ENCODE measurements at places on chromosomes 13 and 19.

GRCh38 chr13:41137241-41137640, 4.6 kb upstream of the KBTBD6 start:
- no peak for DNase-seq

- no peak for DNase-seq
These were observed 13.1 kb downstream of the ITM2B start for GRCh38 chr13:48246102-48246501.

GRCh38 chr19:5125797-5126497, 157.0 kb downstream of the KDM4B start:
- DNase-seq, result no peak

DNA sequence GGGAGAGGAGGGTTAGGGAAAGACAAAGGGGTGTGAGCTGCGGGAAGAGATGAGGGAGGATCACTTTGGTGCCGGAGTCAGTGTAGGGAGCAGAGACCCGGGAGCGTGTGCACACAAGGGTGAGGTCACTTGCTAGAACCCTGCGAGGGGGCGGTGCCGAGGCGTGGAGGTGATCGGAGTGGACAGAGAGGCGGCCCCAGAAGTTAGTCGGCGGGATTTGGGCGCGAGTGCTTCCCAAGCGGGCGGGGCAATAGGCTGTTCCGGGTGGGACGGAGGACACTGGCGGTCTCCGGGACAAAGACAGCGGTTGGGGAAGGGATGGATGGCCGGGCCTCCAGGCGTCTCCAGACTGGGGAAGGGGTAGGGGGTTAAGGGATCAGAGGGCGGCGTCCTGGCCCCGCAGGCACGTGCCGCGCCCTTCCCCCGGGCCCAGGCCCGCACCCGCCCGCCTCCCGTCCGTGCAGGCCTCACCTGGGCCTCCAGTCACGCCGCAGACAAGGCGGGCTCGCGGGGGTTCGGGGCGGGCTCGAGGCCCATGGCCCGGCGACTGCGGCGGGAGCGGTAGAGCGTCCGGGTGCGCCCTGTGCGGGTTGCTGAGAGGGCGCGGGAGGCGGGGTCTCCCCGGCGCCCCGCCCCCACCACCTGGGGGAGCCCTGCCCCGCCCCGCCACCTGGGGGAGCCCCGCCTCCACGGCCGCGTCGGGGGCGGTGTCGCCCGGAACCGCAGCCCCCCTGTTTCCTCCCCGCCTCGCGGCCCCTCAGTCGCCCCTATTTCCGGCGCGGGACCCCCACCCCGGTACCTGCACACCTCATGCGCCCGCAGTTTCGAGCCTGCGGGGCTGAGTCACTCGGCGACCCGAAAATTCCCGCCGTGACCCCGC, at the start of gene LPAR2:
LPAR2 (minus strand) TSS at position 600 of the 880 bp plus-strand sequence. CDS start 945 bp downstream, outside the sequence.
- DNase-seq, result peak; percentile 80

- no peak for DNase-seq
These were observed 53.0 kb downstream of the EDNRB start for GRCh38 chr13:77865622-77866021.

GRCh38 chr13:105665284-105665683, 870.2 kb downstream of the EFNB2 start:
- DNase-seq, result no peak

- DNase-seq, result no peak
These were observed 14.2 kb downstream of the CRTC1 start for GRCh38 chr19:18697680-18698079.

DNA sequence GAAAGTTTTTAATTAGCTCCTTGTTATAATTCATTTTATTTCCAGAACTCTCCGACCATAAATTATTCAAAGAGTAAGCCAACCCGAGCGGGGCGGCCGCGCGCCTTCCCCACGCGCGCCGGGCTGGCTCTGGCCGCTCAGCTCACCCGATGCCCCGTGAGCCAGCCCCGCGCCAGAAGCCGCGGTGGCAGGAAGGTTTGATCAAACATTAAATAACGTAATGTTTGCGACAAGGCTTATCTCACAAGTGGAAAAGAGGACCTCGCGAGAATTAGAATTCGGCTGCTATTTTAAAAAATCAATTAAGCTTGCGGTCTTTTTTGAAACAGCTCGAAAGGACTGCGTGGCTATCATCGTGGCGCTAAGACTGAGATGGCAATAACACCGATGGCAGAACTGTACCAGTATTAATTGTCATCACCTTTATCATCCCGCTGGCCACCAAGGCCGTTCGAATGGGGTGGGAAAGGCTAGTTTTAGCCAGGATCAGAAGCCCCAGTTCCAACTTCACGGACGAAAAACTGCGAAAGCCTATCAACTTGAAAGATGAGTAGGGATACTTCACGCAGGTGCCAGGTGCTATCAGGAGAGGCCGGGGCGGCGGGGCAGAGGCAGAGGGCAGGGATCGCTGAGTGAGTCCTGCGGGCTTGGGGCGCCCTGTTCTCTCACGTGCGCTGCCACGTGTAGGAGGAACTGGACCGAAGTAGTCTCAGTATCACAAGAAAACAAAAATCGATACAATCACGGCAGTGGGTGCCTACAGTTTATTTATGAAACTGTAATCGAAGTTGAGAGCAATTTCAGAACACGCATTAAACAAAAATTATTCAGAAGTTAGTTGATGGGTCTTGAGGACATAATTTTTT, 6.4 kb downstream of the POU4F1 start:
- DNase-seq, result no peak

- peak; percentile 77 for DNase-seq
These were observed 4.7 kb downstream of the PRR36 start for GRCh38 chr19:7869453-7869909.

GRCh38 chr13:21657538-21657937, 13.3 kb upstream of the FGF9 start:
- DNase-seq, result no peak

DNA sequence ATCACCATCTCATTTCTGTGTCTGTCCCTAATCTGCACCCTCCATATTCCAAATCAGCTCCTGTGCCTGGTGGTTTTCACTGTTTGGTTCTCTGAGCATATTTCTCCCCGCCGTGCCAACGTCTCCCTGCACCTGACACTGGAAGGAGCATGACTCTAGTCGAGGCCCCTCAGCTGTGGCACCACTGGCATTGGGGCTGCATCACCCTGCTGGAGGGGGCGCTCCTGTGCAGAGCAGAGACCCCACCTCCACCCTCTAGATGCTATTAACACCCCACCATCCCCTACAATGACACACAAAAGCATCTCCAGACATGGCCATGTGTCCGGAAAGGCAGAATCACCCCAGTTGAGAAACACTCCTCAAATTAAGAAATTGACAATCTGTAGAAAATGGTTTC, 20.8 kb downstream of the ZSCAN5C start:
- DNase-seq, result no peak

GRCh38 chr13:24076636-24077035, 83.9 kb upstream of the SPATA13 start:
- no peak for DNase-seq

GRCh38 chr13:44312834-44313551, 60.6 kb upstream of the SERP2 start:
- DNase-seq, result no peak

- DNase-seq, result no peak
These were observed 470.7 kb upstream of the SLITRK1 start for GRCh38 chr13:84352946-84353345.

- no peak for DNase-seq
These were observed 171.5 kb upstream of the CSNK1A1L start for GRCh38 chr13:37277007-37277406.

DNA sequence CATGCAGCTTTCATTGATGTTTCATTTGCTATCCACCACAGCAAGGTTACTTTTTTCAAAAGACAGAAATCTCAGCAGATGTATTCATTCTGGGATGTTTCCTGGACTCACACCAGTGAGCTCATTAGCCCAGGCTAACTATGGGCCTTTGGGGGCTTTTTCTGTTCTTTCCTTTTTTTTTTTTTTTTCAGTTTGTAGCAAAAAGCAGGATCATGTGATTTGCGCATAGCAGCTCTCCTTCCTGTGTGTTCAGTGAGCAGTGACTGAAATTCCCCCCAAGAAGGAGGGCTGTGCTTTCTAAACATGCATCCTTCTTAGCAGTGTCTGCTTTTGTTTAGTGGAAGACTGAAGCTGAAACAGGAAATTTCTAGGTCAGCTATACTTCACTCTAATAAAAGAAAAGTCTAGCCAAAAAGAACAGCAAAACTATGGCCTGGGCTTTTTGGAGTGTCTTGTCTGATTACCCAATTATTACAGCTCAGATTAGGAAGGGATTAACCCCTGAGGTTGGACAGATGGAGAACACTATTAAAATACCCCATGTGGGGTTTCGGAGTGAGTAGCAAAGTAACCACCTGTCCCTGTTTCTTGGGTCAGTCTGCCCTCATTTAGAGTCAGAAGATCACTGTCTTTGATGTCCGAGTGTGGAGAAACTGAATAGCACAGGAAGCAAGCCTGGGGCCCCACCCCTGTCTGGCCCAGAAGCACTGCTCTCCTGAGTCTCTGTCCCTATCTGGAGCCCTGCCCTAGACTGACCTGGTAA, 8.9 kb upstream of the AMER2 start:
- no peak for DNase-seq

DNA sequence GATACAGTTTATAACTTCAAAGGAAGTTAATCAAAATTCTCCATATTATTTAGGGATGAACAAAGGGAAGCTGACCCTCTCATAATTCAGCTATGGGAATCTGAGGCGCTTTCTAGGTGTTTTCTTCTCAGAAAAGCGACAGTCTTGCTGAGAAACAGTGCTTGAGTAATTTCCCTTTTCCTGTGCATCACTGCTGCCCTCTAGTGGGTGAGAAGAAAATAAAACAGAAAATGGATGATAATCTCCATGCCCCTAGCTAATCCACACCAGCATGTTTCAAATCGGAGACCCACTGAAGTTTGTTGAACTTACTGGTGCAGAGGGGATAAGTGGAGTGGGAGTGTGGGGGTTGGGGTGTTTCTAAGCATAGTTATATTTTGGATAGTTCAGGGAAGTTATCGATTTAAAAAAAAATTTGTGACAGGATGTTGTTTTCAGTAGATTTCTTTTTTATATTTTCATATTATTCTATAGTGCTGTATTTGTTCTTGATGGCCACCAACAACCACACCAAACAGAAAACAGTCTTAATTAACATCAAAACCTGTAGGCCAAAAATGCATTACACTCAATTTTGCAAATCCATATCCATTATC, 21.4 kb downstream of the LCP1 start:
- peak; percentile 68 for DNase-seq

- no peak for DNase-seq
These were observed 1193.8 kb downstream of the SLITRK1 start for GRCh38 chr13:82688400-82688994.

DNA sequence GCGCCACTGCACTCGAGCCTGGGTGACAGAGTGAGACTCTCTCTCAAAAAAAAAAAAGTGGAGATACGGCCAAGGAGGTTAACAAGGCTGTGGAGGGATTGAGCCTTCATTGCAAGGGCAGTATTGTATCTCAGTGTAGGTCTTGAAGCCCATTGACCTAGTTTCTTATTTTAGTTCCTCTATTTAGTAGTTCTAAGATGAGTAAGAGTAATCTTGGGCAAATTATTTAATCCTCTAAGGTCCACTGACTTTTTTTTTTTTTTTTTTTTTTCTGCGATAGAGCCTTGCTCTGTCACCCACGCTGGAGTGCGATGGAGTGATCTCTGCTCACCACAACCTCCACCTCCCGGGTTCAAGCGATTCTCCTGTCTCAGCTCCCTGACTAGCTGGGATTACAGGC, 14.3 kb upstream of the ILF3 start:
- no peak for DNase-seq

- DNase-seq, result no peak
These were observed 109.7 kb upstream of the MCF2L start for GRCh38 chr13:112859128-112859816.

DNA sequence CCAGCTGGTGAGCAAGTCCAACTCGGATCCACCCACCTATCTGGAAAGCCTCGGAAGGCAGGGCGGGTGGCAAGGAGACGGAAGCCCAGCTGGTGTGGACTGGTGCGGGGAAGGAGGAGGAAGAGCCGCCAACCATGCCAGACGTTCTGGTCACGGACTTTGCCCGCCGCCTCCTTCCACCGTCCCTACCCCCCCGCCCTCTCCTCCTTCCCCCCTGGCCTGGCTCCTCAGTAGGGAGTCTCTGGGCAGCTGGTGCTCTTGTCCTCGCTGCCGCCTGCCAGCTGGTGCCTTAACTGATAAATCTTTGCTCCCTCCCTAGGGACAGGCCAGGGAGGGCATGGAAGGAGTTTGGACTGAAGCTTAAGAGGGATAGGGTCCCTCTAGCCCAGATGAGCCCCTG, 4.8 kb downstream of the SYNGR4 start:
- no peak for DNase-seq

GRCh38 chr13:98142380-98143156, at the start of gene FARP1:
Gene FARP1, plus strand, starts transcription at chr13:98143094. Its CDS starts 70,149 bp downstream, at chr13:98213243.
- no peak for DNase-seq

DNA sequence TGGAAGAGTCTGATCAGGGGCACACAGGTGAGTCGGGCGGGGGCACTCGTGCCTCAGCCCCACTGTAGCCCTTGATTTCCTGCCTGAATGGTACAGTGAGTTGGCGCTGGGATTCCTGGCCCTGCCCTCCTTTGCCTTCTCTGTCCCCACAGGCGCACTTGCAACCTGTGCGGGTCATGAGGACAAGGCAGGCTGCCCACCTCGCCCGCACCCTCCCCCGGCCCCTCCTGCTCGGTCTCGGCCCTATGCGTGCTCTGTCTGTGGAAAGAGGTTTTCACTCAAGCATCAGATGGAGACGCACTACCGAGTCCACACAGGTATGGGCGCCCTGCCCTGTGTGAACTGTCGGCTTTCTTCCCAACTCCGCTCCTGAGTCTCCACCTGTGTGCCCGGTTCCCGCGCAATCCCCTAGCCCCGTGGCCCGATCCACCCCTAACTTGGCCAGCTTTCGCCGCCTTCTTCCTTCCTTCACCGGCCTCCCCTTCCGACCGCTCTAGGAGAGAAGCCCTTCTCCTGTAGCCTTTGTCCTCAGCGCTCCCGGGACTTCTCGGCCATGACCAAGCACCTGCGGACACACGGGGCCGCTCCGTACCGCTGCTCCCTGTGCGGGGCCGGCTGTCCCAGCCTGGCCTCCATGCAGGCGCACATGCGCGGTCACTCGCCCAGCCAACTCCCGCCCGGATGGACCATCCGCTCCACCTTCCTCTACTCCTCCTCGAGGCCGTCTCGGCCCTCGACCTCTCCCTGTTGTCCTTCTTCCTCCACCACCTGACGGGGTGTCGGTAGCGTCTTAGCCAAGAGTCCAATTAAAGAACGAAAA, 1.6 kb upstream of the KMT2B start:
- no peak for DNase-seq

GRCh38 chr13:63691474-63691873, 2275.8 kb upstream of the PCDH20 start:
- no peak for DNase-seq

DNA sequence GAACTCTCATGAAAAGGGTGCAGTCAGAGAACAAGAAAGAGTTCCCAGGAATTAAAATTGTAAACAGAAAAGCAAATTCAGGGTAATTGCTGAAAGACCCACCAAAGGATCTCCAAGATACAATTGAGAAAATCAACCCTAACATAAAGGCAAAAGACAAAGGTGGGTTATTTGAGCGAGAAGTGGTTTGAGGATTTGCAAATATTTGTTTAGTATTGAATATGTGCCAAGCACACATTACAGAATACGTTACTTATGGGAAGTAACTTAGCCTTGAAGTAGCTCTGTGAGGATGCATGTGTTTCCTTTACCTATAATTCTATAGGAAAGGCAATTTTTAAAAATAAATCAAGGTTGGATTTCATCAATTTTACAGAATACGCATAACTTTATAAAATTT, 10.0 kb upstream of the CEACAM21 start:
- no peak for DNase-seq
